ENCODE measurements at places on chromosomes 3 and 15. TPM values are rescaled to one million over a fixed set of nuclear protein-coding genes. Genes with fewer than 3 reads are reported as not detected.
A peak's percentile ranks its signal among the peaks of the same experiment; 100 is the strongest.

Gene CLDN11
- polyA plus RNA-seq = 8.3 TPM

Gene OR5AC2
- not detected for polyA plus RNA-seq

Gene REC114
- 0.13 TPM for polyA plus RNA-seq

Gene ECE2
- 0.13 TPM for polyA plus RNA-seq

Gene CYP1A2
- polyA plus RNA-seq = 0.32 TPM

Gene NR2E3
- polyA plus RNA-seq = 0.97 TPM

Gene BOC
- 28.4 TPM for polyA plus RNA-seq

Gene TRPM1
- polyA plus RNA-seq = not detected

Gene FEZF2
- polyA plus RNA-seq = not detected

Gene COL6A5
- 1.6 TPM for polyA plus RNA-seq

Gene DENND6A
- 22.2 TPM for polyA plus RNA-seq

Gene VPS8
- polyA plus RNA-seq = 45.1 TPM

- no peak for DNase-seq
Measured at GRCh38 chr15:93358166-93359059, 269.4 kb upstream of the RGMA start.

- no peak for DNase-seq
Measured at GRCh38 chr3:171936191-171936841, 93.2 kb downstream of the TMEM212 start.

DNA sequence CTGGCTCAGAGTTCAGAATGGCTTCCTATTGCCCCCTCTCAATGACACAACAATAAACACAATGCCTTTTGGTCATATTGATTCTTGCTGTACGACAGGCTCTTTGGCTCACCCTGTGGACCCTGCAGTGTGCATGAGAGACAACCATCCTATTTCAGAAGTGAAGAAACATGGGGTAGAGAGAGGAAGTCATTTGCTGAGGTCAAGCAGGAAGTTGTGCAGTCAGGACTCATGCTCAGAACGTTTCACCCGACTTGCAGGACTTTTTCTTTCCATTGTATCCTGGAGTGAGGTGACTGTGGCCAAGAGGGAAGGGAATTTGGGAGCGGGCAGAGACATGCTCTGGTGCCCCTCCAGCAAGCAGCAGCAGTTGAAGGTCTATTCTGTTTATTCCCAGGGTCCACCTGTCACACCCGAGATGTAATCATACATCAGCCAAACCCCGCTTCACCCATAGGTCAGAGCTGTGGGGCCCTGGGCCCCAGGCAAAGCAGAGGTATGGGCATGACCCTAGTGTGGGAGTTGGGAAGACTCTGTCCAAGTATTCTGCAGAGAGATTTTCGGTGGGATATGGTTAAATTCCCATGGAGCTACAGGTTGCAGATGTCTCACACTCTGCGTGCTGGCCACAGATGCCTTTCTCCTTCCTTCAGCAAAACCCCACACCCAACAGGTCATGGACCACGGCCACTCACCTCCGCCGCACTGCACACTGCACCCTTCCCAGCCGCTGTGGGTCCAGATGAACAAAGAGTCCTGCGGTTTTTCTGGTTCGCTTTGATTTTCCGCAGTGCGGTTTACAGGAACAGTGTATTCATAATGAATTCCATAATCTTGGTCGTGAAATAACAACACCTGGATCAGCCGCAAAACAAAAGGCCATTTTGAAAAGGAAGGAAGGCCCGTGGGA lies 290.6 kb downstream of the ADAMTS17 start:
- DNase-seq = no peak

GRCh38 chr3:193869221-193870201 lies 266.4 kb upstream of the HES1 start:
- no peak for DNase-seq

DNA sequence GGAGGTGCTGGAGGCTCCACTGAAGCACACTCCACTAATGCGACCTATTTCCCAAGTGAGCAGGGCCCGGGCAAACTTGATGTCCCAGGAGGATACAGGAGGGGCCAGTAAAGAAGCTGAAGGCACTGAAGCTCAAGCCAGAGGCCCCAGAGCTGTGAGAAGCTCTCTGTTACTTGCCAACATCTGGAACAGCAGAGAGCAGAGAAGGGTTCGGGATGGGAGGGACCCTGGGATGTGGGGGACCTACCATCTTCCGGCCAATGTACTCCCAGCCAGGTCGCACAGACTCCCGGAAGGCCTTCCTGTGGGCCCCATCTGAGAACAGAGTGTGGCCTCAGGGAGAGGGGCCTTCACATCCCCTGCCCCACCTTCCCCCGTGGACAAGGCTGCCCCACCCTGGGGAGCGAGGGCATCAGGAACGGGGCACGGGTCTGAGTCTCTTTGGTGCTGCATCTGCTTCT lies 3.1 kb downstream of the HHATL start:
- no peak for DNase-seq

- DNase-seq = no peak
Measured at GRCh38 chr15:64635499-64636495, 139.6 kb downstream of the RBPMS2 start.

DNA sequence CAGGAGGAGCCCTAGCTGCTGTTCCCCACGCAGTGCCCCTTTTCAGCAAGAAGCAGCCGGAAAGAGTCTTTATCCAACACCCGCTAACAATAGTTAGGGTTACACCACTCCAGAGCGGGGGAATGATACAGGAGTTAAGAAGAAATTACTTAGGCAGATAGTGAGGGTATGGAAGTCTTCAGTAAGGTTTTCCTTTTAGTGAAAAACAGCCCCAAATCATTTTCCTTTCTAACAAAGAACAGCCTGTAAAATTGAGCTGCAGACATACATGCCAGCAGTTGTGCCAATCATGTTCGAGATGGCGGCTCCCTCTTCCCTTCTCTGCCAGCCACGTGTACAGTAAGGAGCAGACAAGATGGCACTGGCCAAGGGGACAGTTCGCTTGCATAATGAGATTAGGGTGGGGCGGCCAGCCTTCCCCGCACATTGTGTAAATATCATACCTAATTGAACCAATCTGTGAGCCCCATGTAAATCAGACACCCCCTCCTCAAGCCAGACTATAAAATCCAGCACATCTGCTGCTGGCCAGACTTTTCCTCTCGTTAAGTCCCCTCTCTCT lies 18.5 kb upstream of the SENP5 start:
- no peak for DNase-seq

- no peak for DNase-seq
Measured at GRCh38 chr3:39272191-39272590, 7.6 kb downstream of the CX3CR1 start.

- no peak for DNase-seq
Measured at GRCh38 chr3:197183582-197183981, 114.8 kb downstream of the DLG1 start.

DNA sequence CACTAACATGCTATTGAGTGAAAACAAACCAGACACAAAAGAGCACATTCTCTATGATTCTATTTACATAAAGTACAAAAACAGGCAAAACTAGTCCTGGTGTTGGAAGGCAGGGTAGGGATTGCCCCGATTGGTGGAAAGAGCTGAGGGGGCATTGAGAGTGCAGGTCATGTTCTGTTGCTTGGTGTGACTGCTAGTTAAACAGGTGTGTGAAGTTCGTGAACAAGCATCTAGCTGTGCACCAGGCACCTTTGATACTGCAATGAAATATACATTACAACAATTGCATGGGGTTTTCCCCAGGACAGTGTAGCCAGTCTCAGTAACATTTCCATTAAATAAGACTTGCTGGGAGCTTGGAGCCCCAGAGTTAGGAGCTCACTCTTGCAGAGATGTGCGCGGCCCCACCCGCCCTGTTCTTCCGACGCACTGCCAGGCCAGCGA lies 26.3 kb upstream of the THRB start:
- no peak for DNase-seq

DNA sequence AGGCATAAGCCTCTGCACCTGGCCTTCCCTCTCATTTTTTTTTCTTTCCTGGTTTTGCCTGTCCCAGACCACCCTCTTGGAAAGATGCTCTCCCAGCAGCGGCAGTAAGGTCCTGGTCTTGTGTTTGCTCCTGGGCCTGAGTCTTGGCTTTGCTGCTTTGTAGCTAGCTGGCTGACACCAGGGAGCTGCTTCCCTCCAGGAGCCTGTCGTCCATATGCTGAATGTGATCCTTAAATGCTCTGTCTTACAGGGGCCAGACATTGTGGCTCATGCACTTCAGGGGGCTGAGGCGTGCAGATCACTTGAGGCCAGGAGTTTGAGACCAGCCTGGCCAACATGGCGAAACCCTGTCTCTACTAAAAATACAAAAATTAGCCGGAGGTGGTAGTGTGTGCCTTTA lies 17.2 kb downstream of the FLNB start:
- no peak for DNase-seq

DNA sequence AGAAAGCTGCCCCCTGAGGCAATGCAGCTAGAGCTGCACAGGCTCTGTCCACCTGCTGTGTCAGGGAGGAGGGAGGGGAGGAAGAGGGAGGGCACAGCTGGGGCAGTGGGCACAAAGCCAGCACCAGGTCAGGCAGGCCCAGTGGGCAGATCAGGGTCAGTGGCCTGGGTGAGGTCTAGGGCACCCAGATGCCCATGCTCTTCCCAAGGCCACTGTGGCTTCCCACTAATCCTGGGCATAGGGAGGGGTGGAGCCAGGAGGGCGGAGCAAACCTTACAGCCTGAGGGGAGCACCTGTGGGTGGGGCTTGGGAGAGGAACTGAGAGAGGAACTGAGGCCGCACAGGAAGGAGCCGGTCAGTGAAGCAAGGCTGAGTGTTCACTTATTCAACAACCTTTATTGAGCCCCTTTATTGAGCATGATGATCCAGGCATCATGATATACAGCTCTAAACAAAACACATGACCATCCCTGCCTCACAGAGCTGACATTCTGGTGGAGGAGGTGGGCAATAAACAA lies 55.0 kb downstream of the RHCG start:
- DNase-seq = no peak

- peak; percentile 51 for DNase-seq
Measured at GRCh38 chr3:33312361-33312760, 35.1 kb downstream of the FBXL2 start.

- no peak for DNase-seq
Measured at GRCh38 chr3:27542476-27542875, 58.3 kb upstream of the SLC4A7 start.

DNA sequence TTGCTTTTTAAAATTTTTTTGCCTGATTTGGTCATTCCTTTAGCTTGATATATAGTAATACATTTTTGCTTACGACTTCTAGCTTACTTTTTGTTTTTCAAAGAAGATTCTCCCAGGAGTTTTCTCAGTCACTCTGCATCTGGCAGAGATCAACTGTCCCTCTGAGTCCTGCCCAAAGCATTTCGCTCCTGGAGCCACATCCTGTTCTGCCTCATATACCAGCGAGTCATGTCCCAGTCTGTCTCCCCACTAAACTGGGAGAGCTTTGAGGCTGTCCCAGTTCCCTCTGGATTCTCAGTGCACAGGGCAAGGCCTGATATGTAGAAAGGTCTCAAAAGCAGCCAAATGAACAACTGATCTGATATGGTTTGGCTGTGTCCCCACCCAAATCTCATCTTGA lies 326.3 kb downstream of the ARRDC4 start:
- no peak for DNase-seq

DNA sequence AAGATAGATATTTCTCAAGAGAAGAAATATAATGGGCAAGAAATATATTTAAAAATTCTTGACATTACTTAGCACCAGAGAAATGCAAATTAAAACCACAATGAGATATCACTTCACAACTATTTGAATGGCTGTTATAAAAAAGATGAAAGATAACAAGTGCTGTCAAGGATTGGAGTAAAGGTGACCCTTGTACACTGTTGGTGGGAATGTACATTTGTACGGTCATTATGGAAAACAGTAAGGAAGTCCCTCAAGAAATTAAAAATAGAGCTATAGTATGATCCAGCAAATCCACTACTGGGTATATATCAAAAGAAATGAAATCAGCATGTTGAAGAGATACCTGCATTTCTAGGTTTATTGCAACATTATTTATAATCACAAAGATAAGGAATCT lies 326.4 kb downstream of the GBE1 start:
- DNase-seq = no peak

DNA sequence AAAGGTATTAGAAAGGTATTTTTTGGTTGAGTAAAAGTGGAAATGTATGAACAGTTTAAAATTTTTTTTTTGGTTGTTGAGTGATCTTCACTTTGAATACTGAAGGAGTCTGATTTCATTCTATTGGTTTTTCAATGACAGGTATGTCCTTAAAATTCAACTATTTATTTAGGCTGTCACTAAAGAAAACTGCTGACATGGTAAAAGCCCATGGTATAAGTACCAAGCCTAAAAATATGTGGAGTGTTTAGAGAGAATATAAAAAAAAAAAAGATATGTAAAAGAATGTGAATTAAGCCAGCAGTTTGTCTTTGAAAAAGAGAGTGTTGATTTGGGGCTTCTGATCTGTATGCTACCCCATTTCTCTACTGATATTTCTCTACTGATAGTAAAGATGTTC lies 90.3 kb upstream of the SUCLG2 start:
- no peak for DNase-seq

DNA sequence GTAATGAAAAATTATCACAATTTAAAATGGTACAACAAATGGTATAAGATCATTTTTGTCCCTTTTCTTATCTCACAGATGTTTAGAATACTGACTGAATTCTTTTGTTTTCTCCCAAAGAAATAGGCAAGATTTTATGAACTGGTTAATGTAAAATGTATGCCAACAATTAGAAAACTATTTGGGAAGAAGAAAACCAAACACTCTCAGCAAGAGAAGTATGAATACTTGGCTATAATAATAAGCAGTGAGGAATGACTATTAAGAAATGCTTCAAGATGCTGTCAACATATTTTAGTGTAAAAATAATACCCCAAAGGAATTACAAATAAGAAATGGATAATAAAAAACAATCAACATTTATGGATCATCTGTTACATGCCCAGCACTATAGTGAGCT lies 18.5 kb downstream of the SHQ1 start:
- DNase-seq = no peak

DNA sequence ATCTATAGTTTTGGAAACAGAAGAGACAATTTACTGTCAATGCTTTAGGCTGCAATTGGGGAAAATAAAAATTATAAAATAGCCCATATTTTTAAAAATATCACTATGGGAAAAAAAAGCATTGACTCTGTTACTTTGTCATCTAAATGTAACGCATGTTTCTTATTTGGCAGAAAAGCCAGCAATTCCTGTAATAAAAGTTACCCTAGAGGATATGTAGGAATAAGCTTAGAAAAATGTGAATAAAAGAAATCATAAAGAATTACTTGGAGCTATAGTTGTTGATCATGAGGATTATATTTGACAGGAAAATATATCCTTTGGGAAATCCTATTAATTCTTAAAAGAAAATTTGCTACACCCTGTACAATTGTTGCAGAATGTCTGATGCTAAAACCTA lies 515.4 kb upstream of the IL12A start:
- DNase-seq = no peak

DNA sequence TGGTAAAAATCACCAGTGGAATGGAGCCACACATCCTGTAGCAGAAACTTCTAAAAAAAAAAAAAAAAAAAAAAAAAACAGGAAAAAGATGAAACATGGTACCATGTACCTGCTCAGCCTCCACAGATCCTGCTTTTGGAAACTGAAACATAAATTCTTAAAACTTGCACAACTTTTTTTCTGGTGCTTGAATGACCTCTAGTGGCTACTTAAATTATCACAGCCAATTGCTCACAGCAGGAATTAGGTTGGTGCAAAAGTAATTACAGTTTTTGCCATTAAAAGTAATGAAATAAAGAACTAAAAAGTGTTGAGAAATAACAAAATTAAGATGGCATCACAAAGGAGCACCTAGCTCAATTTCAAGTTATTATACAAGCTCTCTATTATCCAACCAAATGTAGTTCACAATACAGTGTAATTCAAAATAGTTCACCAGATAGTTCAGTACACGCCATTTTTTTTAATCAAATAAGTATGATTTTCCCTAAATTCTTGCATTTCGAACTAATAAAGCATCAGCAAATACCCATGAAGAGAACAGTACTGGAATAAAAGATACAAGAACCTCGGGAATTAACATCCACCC lies 80.6 kb downstream of the ULK4 start:
- peak; percentile 20 for DNase-seq

- DNase-seq = no peak
Measured at GRCh38 chr15:32148833-32149555, 118.7 kb downstream of the CHRNA7 start.

Measured in right lung (tissue), 10 donors.